Progenitor cell of endocrine pancreas (in vitro differentiated cells): ENCODE measurements at places on chromosomes 4 and X. TPM values are rescaled to one million over a fixed set of nuclear protein-coding genes. Genes with fewer than 3 reads are reported as not detected.

MAGED4 gene
- 127 and 128 TPM in 2 replicates for total RNA-seq

HS3ST1 gene
- 1.9 and 3.4 TPM in 2 replicates for total RNA-seq

STS gene
- total RNA-seq: 7.6 and 7.8 TPM in 2 replicates

AKAP17A gene
- 52.7 and 56.0 TPM in 2 replicates for total RNA-seq

TMPRSS11F gene
- not detected in 2 replicates for total RNA-seq

GRCh38 chr4:17797808-17798207 is 12.7 kb downstream of the DCAF16 start:
- DNase-seq: no peak
- H3K4me1 ChIP-seq: no peaks in the 10 kb centered on the region
- no peaks in the 10 kb centered on the region for H3K27me3 ChIP-seq
- no peak overlapping the region for H3K4me3 ChIP-seq
- H3K27ac ChIP-seq: no peak overlapping the region

DNA sequence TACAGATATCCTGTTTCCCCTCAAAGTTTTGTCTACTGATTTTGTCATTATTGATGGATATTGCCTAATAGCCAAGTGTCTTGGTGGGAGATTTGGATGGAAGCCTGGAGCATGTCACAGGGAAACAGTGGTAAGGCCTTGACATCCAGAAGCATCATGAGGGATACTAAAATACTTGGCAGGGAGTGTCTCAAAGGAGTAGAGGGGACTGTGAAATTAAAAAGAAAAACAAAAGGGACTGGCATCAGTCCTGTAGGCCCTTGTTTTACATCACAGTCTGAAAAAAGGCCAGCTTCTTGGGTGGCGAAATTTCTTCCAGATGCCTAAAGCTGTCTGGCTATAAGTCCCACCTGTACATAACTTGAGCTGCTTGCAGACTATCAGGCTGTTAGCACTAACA is 83.8 kb downstream of the GUCY2F start:
- no peaks in the 10 kb centered on the region for H3K36me3 ChIP-seq
- no peak overlapping the region for H3K27ac ChIP-seq
- H3K4me3 ChIP-seq: no peak overlapping the region
- peaks cover 3% of the 10 kb centered on the region for H3K4me1 ChIP-seq
- no peaks in the 10 kb centered on the region for H3K27me3 ChIP-seq

DNA sequence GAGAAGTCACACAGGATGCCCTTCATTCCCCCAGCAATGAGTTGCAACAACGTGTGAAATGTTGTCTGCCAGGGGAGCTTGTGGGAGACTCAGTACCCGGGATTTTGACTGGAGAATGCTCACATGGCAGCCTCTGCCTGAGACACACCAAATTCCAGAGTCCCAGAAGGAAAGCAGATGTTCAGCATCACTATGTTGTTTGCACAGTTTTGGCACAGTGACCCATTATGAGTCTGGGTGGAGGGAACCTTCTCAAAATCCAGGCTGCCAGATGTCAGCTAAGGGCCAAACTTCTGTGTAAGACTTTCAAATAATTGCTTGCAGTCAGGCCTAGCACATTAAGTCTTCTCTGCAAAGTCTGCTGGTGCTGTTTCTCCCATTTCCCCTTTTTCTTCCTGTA is 1029.7 kb upstream of the TENM3 start:
- H3K4me3 ChIP-seq: no peak overlapping the region
- no peaks in the 10 kb centered on the region for H3K36me3 ChIP-seq
- peaks cover 2% of the 10 kb centered on the region for H3K27me3 ChIP-seq

DNA sequence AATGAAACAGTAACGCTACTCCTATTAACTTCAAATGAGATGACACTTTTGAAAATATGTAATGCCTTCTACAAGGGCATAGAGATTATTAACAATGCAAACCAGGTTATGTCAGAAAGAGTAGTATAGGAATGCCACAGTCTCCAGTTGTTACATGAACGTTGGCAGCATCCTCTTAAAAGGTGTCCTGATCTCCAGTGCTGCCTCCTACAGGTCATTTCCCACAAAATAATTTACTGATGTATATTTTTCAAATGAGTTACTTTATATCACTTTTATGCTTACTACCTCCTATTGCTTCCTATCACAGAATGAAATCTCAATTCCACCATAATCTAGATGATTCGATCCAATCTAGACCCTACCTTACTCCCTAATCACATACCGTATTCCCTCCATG is 195.2 kb upstream of the EPHA5 start:
- no peaks in the 10 kb centered on the region for H3K36me3 ChIP-seq
- H3K4me3 ChIP-seq: no peak overlapping the region
- H3K27ac ChIP-seq: no peak overlapping the region
- H3K4me1 ChIP-seq: no peaks in the 10 kb centered on the region

DNA sequence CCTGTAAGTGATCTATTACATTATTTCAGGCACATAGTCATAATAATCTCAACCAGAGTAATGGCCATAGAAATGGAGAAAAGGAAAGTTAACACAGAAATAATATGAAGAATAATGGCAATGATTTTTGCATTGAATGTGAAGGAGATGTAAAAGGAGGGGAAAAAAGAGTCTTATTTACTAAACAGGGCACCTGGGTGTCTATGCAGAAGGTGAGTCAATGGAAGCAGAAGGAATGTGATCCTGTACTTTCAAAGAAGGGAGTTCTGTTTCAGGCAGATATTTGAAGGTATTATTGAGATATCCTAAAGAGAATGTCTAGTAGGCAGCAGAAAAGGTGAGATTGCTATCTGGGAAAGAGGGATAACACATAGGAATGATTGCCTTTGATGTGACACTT is 279.9 kb downstream of the INPP4B start:
- H3K4me3 ChIP-seq: no peak overlapping the region
- no peaks in the 10 kb centered on the region for H3K27me3 ChIP-seq
- peaks cover 5% of the 10 kb centered on the region for H3K4me1 ChIP-seq
- no peak overlapping the region for H3K27ac ChIP-seq
- no peak for DNase-seq
- H3K36me3 ChIP-seq: no peaks in the 10 kb centered on the region

- no peak overlapping the region for H3K4me3 ChIP-seq
- H3K27me3 ChIP-seq: peaks cover 55% of the 10 kb centered on the region
- no peaks in the 10 kb centered on the region for H3K36me3 ChIP-seq
These were observed 45.9 kb downstream of the FGFRL1 start for GRCh38 chr4:1057403-1057745.

- no peak overlapping the region for H3K4me3 ChIP-seq
- H3K27me3 ChIP-seq: no peaks in the 10 kb centered on the region
- H3K27ac ChIP-seq: no peak overlapping the region
These were observed 62.4 kb downstream of the ATXN3L start for GRCh38 chrX:13257223-13258051.

DNA sequence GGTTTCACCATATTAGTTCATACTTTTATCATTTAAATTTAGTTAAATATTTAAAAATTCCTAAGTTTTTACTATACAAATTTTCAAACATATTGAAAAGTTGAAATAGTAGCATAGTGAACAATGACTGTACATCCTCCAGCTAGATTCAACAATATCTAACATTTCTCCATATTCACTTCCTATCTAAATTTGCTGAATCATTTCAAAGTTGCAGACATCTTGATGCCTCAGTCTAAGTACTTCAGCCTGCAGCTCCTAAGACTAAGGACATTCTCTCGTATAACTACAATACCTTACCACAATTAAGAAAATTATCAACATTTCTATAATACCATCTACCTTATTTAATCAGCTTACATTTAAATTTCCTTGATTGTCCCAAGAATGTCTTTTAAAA is 132.7 kb downstream of the TMEM164 start:
- no peak overlapping the region for H3K4me3 ChIP-seq
- DNase-seq: no peak

DNA sequence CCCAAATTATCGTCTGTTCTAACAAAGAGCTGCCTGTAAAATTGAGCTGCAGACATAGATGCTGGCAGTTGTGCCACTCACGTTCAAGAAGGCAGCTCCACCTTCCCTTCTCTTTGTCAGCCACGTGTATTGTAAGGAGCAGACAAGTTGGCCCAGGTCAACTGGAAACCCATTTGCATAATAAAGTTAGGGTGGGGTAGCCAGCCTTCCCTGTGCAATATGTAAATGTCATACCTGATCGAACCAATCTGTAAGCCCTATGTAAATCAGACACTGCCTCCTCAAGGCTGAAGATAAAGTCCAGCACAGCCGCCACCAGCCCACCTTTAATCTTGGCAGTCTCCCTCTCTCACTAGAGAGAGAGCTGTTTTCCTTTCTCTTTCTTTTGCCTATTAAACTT is 117.2 kb downstream of the TMEM144 start:
- H3K27me3 ChIP-seq: no peaks in the 10 kb centered on the region
- DNase-seq: no peak
- H3K36me3 ChIP-seq: no peaks in the 10 kb centered on the region
- H3K4me3 ChIP-seq: no peak overlapping the region
- no peak overlapping the region for H3K27ac ChIP-seq
